Purkinje cell (primary cell): ENCODE measurements at places on chromosomes 2 and 18. TPM values are rescaled to one million over a fixed set of nuclear protein-coding genes. Genes with fewer than 3 reads are reported as not detected.

FEV gene
- not detected in 2 replicates for polyA plus RNA-seq

SULT1C4 gene
- polyA plus RNA-seq = 0.42 and 1.7 TPM in 2 replicates

CIB4 gene
- not detected in 2 replicates for polyA plus RNA-seq

TUBB8B gene
- polyA plus RNA-seq = not detected in 2 replicates

UGT1A5 gene
- polyA plus RNA-seq = not detected in 2 replicates

TNS1 gene
- 0.18 and 0.82 TPM in 2 replicates for polyA plus RNA-seq

PROM2 gene
- polyA plus RNA-seq = not detected in 2 replicates

CRYBA2 gene
- not detected in 2 replicates for polyA plus RNA-seq

KCNF1 gene
- polyA plus RNA-seq = 0.24 and 3.4 TPM in 2 replicates

CACNB4 gene
- 169 and 194 TPM in 2 replicates for polyA plus RNA-seq

ANO7 gene
- not detected in 2 replicates for polyA plus RNA-seq

ACVR1C gene
- polyA plus RNA-seq = 2.6 and 4.8 TPM in 2 replicates

CRYGC gene
- not detected in 2 replicates for polyA plus RNA-seq

CAPN14 gene
- 0.14 TPM in 1 of 2 replicates, not detected in the other for polyA plus RNA-seq

TOGARAM2 gene
- 2.6 and 2.9 TPM in 2 replicates for polyA plus RNA-seq

NT5DC4 gene
- 0.18 TPM in 1 of 2 replicates, not detected in the other for polyA plus RNA-seq

RFTN2 gene
- 13.5 and 21.6 TPM in 2 replicates for polyA plus RNA-seq

CLK1 gene
- polyA plus RNA-seq = 83.9 and 113 TPM in 2 replicates

TMEM169 gene
- polyA plus RNA-seq = 1.9 and 2.9 TPM in 2 replicates

KATNAL2 gene
- polyA plus RNA-seq = 4.4 and 6.4 TPM in 2 replicates

TSPYL6 gene
- polyA plus RNA-seq = not detected in 2 replicates

ZBTB7C gene
- 0.07 and 1.1 TPM in 2 replicates for polyA plus RNA-seq

C2orf81 gene
- polyA plus RNA-seq = 0.14 and 0.58 TPM in 2 replicates

LMAN2L gene
- polyA plus RNA-seq = 15.8 and 17.2 TPM in 2 replicates

COBLL1 gene
- polyA plus RNA-seq = 7.1 and 10.9 TPM in 2 replicates

SGPP2 gene
- 3.1 and 3.2 TPM in 2 replicates for polyA plus RNA-seq

AFF3 gene
- polyA plus RNA-seq = 4.6 and 6.4 TPM in 2 replicates

CPLX4 gene
- polyA plus RNA-seq = 0.69 and 1.4 TPM in 2 replicates

TMEM247 gene
- not detected in 2 replicates for polyA plus RNA-seq

FAM124B gene
- 2.5 and 2.8 TPM in 2 replicates for polyA plus RNA-seq

REEP1 gene
- polyA plus RNA-seq = 144 and 206 TPM in 2 replicates
